ENCODE measurements at places on chromosomes 2 and 18.

- DNase-seq, result no peak
These were observed 44.6 kb downstream of the TBC1D8 start for GRCh38 chr2:101106453-101107181.

DNA sequence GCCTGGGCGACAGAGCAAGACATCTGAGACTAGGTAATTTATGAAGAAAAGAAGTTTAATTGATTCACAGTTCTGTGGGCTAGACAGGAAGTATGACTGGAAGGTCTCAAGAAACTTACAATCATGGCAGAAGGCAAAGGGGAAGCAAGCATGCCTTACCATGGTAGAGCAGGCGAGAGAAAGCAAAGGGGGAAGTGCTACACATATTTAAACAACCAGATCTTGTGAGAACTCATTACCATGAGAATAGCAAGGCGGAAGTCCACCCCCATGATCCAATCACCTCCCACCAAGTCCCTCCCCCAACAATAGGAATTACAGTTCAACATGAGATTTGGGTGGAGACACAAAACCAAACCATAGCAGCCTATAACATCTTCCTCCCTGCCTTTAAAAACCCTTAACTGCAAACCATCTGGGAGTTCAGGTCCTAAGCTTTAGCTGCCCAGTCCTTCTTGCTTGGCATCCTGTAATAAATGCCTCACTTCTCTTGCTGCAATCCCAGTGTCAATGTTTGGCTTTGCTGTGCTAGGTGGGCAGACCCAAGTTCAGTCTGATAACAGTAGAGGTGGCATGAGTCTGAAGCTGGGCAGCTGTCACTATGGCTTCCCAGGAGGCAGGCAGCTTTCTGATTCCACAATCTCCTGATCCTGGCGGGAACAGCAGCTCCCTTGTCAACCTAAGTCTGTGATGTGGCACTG lies 11.2 kb upstream of the SP5 start:
- no peak for DNase-seq

DNA sequence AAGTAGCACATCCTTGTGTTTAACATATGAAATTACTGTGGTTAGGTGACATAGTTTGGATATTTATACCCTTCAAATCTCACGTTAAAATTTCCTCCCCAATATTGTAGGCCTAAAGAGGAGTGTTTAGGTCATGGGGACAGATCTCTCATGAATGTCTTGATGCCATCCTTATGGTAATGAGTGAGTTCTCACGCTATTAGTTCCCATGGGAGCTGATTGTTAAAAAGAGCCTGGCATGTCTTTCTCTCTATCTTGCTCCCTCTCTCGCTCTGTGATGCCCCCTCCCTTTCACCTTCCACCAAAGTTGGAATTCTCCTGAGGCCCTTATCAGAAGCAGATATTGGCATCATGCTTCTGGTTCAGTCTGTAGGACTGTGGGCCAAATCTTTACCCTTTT lies 660.1 kb downstream of the ADCYAP1 start:
- no peak for DNase-seq

- no peak for DNase-seq
These were observed 91.2 kb upstream of the LDAH start for GRCh38 chr2:20914087-20914486.

- DNase-seq, result no peak
These were observed 13.2 kb downstream of the EVA1A start for GRCh38 chr2:75547345-75548035.

GRCh38 chr2:231393149-231394131 lies 2.1 kb upstream of the B3GNT7 start:
- no peak for DNase-seq

DNA sequence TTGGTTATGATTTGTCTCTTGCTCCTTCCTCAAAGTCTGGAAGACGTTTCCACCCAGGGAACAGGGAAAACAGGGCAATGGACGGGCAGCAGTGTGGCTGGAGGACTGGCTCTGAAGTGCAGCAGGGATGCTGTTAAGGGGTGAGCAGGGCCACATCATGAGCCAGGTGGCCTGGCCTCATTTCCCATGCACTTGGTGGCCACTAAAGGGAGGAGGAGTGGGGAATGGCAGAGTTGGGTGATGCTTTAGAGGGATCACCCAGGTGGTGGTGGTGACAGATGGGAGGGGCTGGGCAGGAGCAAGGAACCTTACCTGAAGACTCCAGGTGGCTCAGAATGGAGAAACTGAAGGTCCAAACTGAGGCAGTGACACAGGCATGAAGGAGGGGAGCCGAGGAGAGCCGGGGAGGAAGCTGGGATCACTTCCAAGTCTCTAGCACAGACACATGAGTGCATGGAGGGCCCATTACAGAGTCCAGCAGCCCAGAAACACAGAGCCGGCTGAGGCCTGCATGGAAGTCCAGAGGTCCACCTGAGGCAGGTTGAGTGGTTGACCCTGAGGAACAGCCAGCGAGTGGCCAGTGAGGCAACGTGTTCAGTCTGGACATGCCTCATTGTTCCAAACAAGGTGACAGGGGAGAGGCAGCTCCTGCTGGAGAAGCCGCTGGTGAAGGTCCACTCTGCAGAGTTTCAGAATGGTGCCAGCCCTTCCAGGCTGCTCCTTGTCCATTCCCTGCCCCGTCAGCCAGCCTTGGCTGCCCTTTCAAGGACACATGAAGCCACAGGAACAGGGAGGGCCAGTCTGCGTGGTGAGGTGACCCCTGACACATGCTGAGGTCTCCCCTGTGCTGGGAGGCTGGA lies 91.7 kb downstream of the LPIN1 start:
- DNase-seq, result no peak

GRCh38 chr18:2961821-2962220 lies 51.1 kb downstream of the LPIN2 start:
- peak; percentile 40 for DNase-seq

GRCh38 chr2:107380912-107381311 lies 445.8 kb upstream of the RGPD4 start:
- DNase-seq, result no peak

DNA sequence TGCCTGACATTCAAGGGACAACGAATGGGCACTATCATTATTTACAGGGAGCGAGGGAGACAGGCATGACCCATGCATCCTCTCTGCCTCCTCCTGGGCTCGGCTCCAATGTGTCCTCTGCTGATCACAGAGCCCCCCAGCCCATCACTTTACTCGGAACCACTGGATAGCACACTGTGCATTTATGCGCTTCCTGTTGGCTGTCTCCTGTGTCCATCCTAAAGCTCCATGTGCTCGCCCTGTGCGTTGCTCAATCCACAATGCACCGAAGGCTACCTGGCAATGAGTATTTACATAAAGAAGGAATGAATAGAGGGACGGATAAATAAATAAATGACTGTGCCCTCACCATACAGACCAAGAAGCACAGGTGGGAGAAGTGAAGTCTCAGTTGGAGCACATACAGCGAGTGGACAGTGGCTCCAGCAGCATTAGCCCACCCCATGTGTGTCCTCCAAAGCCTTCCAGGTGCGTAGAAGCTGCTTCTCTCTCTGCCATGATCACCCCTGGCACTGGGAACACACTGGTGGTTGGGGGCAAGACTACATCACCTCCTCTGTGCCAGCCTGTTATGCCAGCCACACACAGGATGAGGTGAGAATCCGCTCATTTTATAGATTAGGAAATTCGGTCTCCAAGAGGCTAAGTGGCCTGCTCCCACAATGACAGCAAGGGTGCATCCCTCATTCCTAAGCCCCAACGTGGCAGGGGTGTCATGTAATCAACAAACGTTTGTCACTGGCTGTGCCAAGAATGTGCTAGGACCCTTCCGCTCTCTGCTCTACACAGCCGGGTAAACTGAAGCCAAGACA lies 2.3 kb upstream of the GDF7 start:
- no peak for DNase-seq

GRCh38 chr2:33015421-33016142 lies 68.8 kb downstream of the LTBP1 start:
- peak; percentile 74 for DNase-seq

GRCh38 chr2:67649331-67650261 lies 252.5 kb downstream of the ETAA1 start:
- peak; percentile 44 for DNase-seq

Measured in AG20443 (cell line).